ENCODE measurements at places on chromosomes 3 and 15.

GRCh38 chr3:186669378-186670084 is 3.7 kb downstream of the HRG start:
- DNase-seq: no peak

- DNase-seq: no peak
Observed at GRCh38 chr15:73593304-73594074, 39.7 kb downstream of the NPTN start.

GRCh38 chr3:152499791-152500385 is 231.2 kb downstream of the MBNL1 start:
- DNase-seq: no peak

DNA sequence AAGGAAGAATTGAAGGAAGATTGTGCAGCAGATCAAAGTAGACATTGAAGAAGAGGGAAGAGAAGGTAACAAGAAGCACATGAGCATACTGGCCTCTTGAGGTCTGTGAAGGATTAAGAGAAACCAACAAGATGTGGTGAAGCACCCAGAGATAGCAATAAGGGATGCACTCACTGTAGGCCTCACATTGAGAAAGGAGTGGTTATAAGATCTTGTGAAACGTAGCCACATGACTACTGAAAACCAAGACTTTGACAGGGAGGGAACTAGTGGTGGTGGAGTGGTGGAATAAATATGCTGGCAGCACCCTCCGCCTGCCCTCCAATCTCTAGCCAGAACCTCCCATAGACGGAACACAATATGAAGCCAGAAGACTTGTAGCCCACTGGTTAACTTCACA is 651.2 kb downstream of the DIPK2A start:
- no peak for DNase-seq

- no peak for DNase-seq
Observed at GRCh38 chr15:71746719-71747118, 63.6 kb upstream of the NR2E3 start.

DNA sequence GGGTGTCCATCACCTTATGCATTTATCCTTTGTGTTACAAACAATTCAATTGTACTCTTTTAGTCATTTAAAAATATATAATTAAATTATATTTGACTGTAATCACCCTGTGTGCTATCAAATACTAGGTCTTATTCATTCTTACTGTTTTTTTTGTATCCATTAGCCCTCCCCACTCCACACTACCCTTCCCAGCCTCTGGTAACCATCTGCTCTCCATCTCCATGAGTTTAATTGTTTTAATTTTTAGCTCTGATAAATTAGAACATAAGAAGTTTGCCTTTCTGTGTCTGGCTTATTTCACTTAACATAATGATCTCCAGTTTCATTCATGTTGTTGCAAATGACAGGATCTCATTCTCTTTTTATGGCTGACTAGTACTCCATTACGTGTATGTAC is 16.8 kb downstream of the C3orf20 start:
- DNase-seq: no peak

GRCh38 chr3:196688349-196688748 is 23.7 kb downstream of the CEP19 start:
- no peak for DNase-seq

DNA sequence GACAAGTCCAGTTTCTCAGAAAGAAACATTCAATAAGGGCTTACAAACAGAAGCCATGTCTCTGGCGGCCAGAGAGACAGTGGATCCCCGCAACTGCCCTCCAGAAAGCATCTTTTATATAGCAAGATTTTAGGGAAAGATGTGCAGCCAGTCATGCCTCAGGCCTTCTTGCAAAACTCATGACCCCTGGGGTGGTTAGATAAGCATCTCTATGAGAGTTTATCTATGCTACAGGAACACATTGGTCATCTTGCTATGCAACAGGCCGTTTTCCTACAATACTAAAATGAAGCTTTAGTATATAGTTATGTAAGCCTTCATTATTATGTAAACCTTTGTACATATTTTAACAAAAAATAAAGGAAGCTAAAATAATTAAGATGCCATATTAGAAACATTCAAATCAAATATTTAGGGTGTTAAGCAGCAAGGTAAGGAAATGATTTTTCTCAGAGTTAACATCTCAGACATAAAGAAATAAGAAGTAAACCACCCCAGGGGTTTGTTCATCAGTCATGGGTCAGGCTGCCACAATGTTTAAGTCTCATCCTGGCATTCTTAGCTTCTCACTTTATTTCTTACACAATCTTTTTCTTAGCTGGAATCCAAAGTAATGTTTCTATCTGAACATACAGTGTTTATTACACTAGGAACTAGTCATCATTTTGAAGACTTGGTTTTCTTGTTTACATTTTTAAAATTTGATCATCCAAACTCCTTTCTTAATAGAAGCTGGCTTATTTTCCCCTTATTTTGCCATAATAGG is 6.3 kb upstream of the FSIP1 start:
- no peak for DNase-seq

GRCh38 chr3:45124352-45124751 is 21.8 kb downstream of the CDCP1 start:
- no peak for DNase-seq

DNA sequence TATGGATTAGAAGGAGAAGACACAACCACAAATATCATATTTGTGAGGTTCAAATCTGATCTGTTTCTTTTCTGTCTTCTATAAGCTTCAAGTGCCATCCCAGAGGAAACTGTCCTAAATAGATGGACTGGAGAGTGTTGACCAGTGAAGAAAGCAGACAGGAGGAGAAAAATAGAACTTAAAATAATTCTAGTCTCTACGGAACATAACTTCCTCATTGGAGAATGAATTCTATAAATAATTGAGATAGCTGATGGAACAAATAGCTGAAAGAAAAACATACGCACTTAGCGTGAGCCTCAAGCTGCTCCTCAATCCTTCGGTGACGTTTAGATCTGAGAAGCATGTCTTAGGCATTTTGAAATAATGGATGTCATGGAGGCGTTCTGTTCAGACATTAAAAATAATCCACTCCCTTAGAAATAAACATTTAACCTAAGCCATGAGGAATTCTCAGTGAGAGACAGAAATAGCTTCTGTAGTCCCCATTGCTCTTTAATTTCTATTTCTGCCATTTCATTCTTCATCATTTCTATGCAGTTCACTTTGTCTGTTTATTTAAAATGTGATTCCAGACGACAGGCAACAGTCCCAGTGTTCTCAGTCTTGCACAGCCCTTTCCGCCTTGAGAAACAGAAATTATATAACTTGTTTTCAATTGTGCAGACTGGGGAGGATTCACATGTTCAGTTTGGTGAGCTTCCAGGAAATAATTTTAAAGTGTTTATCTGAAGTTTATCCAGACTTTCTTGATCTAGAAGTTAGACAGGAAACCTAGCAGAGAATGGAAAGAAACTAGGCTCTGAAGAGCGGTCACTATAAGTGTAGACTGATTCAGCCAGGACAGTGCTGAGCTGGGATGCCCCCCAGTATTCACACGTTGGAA is 97.3 kb downstream of the NR1D2 start:
- no peak for DNase-seq

DNA sequence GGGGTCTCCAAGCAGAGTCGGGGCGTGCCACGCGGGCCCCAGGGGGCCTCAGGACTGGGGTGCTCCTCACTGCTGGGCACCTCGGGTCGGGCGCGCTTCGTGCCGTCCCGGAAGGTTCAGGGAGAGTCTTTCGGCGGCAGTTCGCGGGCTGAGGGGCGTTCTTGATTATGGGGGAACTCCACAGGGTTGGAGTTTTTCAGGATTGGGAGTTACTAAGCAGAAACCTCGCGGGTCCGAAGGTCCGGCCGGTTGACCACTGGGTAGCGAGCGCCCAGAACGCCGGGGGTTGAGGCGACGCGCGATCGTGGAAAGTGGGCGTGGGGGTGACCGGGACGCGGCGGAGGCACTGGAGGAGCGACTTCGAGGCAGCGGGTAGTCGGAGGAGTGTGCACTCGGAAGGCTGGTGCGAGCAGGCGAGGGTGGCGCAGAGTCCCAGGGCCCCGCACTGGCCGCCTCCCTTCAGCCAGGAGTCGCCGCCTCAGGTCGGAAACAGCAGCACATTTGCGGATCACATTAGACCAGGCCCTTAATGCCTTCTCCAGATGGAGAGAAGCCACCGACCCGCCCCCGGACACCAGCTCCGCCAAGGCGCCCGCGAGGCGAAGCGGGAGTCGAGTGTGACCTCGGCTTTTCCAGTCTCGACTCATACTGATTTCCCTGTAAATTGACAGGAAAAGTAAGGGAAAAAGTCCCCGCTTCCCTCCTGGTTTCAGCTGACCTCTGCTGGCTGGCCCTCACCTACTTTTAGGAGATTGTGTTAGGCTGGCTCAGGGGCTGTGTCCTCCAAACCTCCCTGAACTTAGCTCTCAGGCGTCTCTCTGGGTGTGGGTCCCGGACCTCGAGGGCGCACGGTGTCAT is 685 bp downstream of the ADAMTSL3 start:
- no peak for DNase-seq

GRCh38 chr3:128559486-128560225 is 66.7 kb upstream of the GATA2 start:
- no peak for DNase-seq

DNA sequence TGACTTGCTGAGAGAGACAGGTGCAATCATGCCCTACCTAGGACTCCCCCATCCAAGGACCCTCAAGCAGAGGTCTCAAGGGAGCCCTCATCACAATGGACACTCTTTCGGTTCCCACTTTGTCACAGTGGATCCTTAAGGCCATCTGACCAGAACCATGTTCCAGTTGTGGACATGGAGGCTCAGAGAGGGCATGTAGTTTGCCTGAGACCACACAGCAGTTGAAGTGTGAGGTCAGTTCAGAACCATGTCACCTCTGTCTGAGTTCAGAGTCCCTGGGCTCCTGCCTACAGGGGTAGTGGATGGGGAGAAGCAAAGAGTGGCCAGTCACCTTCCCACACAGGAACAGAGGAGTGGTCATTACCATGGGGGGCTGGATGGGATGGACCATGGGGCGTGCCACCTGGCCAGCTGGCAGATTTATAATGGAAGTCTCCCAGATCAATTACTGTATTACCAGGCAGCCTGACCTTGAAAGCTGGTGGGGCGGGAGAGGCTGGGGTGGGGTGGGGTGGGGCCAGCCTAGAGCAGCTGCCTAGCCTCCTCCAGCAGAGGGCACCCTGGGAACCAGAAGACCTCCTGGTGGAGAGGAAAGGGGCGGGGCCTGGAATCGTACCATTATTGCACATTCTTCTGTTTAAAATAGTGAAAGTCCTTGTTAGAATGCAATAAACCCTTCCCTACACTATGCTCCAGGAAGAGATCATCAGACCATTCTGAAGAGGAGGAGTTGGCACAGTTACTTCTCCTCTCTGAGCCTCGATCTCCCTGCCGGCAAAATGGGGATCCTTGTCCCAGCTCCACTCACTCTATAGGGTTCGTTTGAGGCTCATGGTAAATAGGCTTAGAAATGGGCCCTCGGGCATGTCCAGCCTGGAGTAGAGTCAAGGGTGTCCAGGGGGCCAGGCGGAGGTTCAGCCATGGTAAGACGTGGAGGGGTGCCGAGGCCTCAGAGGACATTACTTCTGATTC is 26.9 kb upstream of the LINGO1 start:
- peak; percentile 45 for DNase-seq

DNA sequence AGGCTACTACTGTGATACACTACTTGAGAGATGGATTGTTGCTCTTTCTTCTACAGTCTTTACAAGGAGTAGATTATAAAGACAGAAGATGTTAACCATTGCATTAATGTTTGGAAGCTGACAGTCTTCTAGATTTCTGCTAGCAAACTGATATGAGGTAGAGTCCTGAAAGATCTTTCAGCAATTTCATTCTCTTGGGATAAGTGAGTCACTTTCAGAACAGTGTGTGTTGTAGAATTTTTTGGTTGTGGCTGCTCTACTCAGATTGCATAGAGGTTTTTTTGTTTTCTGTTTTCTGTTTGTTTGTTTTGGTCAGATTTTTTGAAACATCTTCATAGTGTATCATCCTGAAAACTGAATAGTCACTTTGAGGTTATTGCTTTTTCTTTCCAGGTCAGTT is 17.1 kb downstream of the TNFSF10 start:
- no peak for DNase-seq

DNA sequence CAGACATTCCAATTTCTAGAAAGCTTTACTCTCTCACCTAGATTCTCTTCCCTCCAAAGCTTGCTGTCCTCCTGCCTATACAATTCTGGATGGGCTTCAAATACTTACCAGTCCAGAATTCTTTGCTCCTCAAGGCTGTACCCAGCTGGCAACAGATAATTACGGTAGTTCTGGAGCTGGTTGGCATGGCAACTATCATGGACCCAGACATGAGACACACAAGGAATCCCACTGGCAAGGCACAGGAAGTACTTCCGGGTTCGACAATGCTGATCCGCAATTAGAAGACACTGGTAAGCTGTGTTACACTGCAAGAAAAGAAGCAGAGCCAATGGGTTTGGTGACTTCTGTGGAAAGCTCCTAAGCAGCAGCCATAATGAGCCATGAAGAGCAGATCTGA is 37.9 kb downstream of the TUBGCP4 start:
- no peak for DNase-seq

DNA sequence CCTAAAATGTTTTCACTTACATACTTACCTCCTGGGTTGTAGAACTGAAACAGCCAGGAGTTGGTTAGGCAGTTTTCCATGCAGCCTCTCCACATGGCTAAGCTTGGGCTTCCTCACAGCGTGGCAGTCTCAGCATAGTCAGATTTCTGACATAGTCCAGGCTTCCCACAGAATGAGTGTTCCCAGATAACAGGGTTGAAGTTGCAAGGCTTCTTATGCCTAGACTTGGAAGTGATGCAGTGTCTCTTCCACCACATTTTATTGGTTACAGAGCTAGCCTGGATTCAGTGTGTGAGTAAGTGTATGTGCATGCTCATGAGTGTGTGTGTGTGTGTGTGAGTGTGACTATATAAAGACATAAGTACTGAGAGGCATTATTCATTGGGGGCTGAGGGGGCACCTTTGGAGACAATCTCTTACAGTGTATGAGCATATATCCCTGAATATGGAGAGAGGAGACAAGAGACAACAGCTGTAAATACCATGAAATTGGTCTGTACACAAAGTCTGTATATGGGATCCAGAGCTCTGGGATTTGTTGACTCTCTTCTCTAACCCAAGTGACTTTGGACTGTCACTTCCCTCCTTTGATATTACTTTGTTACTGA is 78.1 kb downstream of the ZNF621 start:
- DNase-seq: no peak

- peak; percentile 61 for DNase-seq
Observed at GRCh38 chr3:127775398-127776109, 46.8 kb downstream of the MGLL start.

GRCh38 chr3:22980346-22980745 is 222.8 kb upstream of the UBE2E2 start:
- no peak for DNase-seq

DNA sequence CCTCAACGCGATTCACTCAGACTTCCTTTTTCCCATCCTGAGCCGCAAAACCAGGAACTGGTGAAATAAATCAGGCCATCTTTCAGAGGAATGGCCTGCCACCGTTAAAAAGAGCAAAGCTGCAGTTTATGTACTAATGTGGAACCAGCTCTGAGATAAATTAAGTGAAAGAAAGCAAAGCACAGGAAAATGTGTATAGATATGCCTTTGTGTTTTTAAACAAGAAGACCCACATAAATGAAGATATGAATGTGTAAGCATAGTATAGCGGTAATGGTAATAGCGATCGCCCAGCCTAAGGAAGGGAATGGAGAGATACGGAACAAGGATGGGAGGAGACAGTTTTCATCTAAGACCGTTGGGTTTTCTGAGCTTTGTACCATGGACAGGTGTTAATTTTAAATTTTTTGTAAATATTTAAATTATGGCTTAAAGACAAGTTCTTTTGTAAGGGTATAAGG is 30.8 kb upstream of the RPN1 start:
- no peak for DNase-seq

All from NCI-H1694 (cell line).